ENCODE measurements at places on chromosomes 16 and 17.

DNA sequence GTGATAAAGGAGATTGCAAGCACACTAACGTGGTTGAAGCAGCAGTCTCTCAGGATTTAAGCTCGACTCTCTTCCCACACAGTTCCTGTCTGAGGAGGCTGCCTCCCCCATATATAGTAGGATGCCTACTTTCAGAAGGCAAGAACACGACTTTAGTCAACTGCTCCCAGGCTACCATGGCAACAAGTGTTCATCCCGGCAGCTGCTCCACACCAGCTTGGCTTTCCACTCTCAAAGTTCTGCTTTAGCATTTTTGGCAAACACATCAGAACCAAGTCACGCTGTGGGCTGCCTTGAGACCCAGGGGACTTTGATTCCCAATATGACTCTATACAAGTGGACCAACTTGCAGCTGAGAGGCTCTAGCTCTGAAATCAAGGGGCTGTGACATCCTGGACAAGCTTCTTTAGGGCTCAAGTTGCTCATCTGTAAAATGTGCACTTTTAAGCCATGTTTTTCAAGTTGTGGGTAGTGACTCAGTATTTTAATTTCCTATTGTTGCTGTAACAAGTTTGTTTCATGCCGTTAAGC, 16.5 kb downstream of the ZP2 start:
- no peak for DNase-seq

DNA sequence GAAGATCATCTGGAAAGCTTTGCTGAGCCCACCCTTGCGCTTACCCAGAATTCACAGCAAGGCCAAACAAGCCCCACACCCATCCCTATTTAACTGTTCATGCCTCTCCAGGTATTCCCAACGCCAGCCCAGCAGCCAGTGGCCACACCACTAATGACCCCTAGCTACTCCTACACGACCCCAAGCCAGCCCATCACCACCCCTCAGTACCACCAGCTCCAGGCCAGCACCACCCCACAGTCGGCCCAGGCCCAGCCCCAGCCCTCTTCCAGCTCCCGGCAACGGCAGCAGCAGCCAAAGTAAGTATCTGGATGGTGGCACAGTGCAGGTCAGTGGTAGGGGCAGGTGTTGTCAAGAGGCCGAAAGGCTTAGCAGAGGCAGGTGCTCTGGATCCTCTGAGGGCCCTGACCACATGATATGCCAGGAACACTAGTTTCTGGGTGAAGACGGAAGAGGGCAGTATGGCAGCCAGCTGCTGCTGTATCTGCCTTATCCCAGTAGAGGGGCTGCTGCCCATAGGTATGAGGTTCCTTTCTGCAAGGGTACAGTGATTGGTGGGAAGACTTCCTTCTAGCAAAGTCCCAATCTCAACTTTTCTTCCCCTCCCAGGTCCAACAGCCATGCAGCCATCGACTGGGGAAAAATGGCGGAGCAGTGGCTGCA, 10.7 kb downstream of the PROCA1 start:
- no peak for DNase-seq

- peak; percentile 45 for DNase-seq
These were observed 47.2 kb downstream of the ANKRD11 start for GRCh38 chr16:89442990-89443726.

DNA sequence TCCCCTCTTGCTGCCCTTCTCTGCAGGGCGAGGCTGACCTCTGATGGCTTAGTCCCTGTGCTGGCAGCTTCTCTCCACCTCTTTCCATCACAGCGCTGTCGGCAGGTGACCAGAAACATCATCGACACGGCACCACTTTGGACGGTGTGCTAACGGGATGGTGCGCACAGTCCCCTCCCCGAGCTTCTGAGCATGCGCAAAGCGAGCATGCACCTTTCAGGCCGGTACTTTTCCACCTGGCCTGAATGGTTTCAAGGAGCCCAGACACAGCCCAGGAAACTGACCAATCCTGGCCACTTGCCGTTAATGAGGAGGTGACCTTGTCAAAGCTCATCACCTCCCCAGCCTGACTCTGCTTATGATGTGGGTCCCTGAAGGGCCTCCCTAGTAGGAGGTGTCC, 54.8 kb downstream of the MGAT5B start:
- DNase-seq = no peak

GRCh38 chr17:58391302-58391984, 25.9 kb downstream of the RNF43 start:
- no peak for DNase-seq

- DNase-seq = no peak
These were observed 164.6 kb downstream of the CDH11 start for GRCh38 chr16:64957246-64957645.

- no peak for DNase-seq
These were observed 47.3 kb upstream of the CPNE2 start for GRCh38 chr16:57044931-57045693.

Measured in retina (tissue), 1 donor.